ENCODE measurements at places on chromosomes 13 and 19. TPM values are rescaled to one million over a fixed set of nuclear protein-coding genes. Genes with fewer than 3 reads are reported as not detected.

CYP4F22 gene
- 0.44 TPM for total RNA-seq

SMG9 gene
- 57.9 TPM for total RNA-seq

RPS5 gene
- 1,360 TPM for total RNA-seq

SLC25A30 gene
- total RNA-seq, result 22.0 TPM

SULT2A1 gene
- not detected for total RNA-seq

CGB5 gene
- not detected for total RNA-seq

PDE4A gene
- total RNA-seq, result 3.3 TPM

POSTN gene
- total RNA-seq, result not detected

FUT1 gene
- 0.32 TPM for total RNA-seq

LILRA1 gene
- total RNA-seq, result not detected

ZNF229 gene
- total RNA-seq, result 0.58 TPM

TNNI3 gene
- not detected for total RNA-seq

ZNF83 gene
- 130 TPM for total RNA-seq

ZNF439 gene
- total RNA-seq, result 16.9 TPM

HMG20B gene
- 51.6 TPM for total RNA-seq

CAMSAP3 gene
- 0.15 TPM for total RNA-seq

NCAN gene
- not detected for total RNA-seq

All from CD4-positive, alpha-beta memory T cell (primary cell).